ENCODE measurements at places on chromosomes 3 and 15.

DNA sequence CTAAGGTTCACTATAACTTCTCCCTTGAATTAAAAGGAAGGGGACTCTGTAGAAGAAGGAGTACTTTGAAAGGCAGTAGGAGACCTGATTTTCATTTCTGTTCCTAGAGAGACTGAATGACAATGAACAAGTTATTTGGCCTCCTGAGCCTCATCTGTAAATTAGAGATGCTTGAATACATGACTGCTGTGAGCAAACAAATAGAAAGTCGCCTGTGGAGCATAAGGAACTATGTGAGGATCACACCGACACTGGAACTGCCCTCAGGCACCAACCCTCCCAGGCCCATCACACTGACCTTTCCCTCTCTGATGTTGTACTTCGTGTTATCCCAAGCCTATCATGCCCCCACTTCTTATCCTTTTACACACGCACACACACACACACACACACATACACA, 48.6 kb downstream of the IMPG2 start:
- no peak for DNase-seq

DNA sequence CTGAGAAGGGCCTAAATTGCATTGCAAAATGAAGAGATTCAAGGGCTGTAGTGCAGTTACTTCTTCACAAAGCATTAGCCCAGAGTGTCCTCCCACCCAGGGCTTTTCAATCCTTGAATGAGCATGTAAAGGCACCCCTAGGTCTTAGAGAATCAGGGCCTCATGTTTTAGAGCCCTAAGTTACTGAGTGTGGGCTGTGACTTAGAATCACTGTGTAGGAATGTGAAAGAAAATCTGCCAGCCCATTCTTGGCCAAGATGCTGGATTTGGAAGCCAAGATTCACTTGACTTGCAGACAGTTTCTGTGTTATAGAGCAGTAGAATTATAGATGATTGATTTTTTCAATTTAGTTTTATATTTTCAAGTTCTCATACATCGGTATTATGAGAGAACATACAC, 153.2 kb downstream of the MYRIP start:
- no peak for DNase-seq

- DNase-seq, result no peak
These were observed 813.8 kb downstream of the TUSC7 start for GRCh38 chr3:117523418-117523817.

GRCh38 chr15:89893027-89893426, 767 bp downstream of the AP3S2 start:
- DNase-seq, result no peak

DNA sequence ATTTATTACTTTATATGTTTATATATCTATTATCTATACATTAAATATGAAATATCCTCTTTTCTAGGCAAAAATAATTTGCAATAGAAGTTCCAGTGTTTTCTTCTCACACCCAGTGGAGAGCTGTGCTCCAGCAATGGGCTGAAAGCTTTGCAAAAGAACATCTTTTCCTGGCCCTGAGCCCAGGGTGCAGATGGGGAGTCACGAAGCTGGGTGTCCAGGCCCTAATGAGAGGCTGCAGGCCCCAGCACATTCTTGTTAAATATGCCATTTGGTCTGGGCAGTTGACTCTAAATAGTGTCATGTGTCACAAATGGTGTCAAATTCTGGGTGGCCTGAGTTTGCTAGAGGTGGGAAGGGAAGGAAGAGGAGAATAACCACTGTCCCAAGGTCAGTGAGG, 5.7 kb downstream of the NTRK3 start:
- no peak for DNase-seq

DNA sequence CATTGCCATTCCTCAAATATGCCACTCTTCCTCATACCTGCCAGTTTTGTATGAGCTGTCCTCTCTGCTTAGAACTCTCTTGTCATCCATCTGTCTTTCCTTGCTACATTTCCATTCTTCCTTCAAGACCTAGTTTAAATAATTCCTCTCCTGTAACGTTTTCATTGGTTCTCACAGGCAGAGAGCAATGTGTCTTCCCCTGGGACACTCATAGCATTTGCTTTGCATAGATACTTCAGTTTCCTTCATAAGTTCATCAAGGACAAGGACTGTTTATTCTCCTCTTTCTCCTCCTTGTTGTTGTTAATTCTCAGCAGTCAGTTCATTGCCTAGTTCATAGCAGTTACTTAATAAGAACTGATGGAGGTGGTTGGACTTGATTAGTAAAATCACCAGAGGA, 10.5 kb downstream of the NR2C2 start:
- no peak for DNase-seq

GRCh38 chr3:172666181-172666872, 44.5 kb downstream of the NCEH1 start:
- DNase-seq, result no peak

DNA sequence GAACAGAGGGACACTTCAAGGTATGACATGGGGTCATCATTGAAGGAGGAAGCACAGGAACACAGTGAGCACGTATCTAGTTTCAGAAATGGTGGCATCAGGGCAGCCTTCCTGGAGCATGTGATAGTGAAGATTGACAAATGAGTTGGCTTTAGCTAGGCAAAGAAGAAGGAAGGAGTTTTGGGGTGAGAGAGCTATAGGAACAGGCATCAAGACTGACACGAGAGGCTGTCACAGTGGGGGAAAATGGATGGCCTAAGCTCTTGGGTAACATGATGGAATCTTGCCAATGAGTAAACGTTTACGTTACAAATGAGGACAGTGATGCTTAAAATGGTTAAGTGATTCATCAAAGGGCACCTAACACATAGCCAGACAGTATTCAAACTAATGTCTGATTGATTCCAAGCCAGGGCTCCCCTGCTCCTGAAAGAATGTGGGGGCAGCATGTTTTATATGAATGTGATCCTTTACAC, 23.1 kb upstream of the GPR171 start:
- no peak for DNase-seq

DNA sequence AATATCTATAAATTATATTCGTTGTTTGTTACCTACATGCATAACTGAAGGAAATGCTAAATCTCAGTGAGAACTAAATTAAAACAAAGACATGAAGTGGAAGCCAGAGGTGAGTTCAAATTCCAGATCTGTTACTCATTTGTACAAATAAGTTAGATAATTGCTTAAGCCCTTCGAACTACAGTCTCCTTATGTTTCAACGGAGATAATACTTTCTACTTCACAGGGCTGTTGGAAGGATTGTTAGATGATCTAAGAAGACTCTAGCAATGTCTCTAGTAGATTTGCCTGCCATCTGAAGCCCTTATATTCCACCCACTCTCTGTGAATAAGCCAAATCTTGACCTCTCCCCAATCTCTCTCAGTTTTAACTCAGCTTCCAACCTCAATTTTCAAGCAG, 125.8 kb downstream of the P2RY1 start:
- DNase-seq, result no peak

GRCh38 chr15:58203537-58203936, 65.4 kb downstream of the AQP9 start:
- DNase-seq, result no peak

GRCh38 chr15:68384451-68385239, 47.3 kb downstream of the ITGA11 start:
- no peak for DNase-seq

DNA sequence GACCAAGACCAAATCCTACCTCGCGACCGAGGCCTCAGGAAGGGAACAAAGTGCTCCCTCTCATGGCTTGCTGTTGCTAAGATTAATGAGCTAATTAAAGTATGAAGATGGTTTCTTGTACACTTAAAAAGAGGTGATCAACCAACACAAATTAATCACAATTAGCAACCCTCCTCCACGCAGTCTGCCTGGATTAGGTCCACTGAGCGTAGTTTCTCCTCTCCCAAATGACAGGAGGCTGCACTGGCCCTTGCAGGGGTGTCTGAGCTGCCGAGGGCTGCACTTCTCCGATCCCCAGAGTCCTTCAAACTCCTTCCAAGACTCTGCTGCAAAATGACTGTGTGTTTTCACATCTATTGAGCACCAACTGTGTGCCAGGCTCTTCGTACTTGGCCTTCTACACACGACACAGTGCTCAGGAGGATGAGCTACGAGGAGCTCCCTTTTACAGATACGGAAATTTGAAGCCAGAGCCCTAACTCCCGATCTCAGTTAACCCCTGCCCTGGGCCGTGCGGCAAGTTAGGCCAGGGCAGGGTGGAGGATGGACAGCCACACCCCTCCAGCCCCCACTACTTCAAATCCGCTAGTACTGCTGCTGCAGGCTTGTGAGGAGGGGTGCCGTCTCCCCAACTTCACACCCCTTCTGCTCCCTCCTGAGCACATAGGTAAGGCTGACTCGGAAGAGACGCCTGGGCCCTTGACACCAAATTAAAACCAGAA, 101.0 kb upstream of the LINGO1 start:
- DNase-seq, result no peak

- DNase-seq, result no peak
These were observed 118.1 kb downstream of the AGBL1 start for GRCh38 chr15:86197770-86198169.

- no peak for DNase-seq
These were observed 154.5 kb downstream of the FOXP1 start for GRCh38 chr3:71428841-71429596.

- no peak for DNase-seq
These were observed 12.6 kb downstream of the CCR5 start for GRCh38 chr3:46383211-46383950.

GRCh38 chr3:63986146-63986545, 37.1 kb downstream of the PSMD6 start:
- no peak for DNase-seq

- DNase-seq, result no peak
These were observed 23.6 kb upstream of the ALPK3 start for GRCh38 chr15:84793431-84794161.

DNA sequence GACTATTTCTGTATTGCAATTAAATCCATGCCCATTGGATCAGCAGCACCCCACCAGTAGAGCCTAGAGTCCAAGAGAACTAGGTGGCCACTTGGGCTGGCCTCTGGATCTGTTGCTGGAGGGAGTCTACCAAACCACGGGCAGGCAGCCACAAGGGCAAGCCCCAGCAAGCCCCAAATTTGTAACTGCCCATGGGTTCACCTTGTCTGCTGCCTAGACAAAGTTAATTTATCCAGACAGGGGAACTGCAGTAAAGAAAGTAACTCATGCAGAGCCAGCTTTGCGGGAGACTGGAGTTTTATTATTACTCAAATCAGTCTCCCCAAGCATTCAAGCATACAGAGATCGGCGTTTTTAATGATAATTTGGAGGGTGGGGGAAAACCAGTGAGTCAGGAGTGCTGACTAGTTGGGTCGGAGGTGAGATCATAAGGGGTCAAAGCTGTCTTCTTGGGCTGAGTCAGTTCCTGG, 74.0 kb upstream of the TERB2 start:
- no peak for DNase-seq

DNA sequence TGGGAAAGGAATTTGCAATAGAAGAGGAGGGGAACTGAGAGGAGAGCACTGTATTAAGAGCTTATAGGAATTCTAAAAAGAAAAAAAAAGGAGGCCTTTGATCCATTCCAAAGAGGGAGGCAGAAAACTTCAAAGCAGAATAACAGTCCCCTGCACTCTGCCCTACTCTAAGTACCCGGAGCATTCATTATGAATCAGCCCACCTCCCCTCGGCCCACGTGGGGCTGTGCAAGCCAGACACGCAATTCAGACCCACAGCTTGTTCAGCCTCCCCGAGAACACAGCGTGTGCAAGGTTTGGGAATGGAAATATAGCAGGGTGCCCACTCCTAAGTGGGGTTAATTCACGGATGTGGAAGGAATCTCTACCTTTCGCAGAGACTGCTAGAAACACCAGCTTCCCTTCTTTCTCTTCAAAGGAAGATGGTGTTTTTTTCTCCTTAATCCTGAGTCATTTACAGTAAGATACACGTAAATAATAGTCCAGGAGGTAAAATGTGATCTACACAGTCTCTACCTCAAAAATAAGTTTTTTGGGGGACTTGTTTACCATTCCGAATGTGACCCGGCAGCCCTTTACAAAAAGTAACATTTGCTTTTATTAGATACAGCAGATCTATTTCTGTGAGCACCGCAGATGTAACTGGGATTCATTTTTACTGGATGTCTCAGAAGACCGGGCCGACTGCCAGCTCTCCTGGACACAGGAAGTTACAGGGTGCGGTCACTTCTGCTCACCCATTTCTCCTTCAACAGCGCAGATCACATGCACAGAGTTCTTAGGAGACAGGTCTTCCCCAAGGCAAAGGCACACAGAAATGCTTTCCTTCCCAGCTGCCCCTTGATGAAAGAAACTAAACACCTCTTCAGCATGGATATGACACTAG, 768.5 kb upstream of the CFAP20DC start:
- DNase-seq, result no peak

DNA sequence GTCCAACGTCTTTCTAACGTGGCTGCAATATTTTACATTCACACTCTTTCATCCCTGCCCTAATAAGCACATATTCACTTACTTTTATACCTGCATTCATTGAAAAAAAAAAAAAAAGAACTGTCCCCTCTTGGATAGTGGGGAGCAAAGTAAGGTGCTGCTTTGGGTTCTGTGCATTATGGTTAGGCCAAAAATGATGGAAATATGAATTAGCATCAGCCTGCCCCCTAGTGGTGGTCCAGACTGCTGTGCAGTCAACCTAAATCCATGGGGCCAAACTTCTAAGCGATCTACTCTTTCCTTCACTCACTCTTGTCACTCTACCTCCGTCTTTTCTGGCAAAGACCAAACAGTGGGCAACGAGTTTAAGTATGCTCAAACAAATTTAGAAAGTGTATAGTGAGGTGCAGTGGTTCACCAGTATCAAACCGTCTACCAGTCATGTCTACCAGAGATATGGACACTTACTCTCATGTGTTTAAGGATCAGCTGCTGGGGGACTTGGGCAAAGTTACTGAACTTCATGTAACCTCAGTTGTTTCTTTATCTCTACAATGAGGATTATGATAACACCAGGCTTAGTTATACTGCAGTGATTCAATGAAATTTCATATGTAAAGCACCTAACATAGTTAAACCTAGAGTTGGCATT, 61.5 kb upstream of the GRM7 start:
- DNase-seq, result no peak

GRCh38 chr3:66098436-66098835, 59.7 kb upstream of the MAGI1 start:
- no peak for DNase-seq

GRCh38 chr15:26771578-26772153, 1.2 kb downstream of the GABRB3 start:
- DNase-seq, result no peak

DNA sequence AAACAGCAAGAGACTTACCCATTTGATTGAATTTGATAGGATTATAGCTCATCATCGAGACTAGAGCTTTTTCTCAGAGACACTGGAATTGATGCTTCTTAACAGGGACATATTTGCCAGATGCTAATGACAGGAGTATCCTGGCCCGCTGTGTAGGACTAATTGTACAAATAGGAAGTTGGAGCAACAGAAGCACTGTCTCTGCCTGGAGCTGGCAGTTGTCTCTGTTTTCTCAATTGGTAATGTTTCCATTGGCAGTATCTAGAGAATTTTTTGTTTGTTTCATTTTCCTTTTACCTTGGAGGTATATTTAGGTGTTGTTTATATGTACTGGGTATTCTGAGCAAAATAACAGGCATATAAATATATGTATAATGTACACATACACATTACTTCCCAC, 8.9 kb upstream of the PCOLCE2 start:
- DNase-seq, result no peak

- DNase-seq, result no peak
These were observed 30.5 kb upstream of the TNFSF10 start for GRCh38 chr3:172553526-172554252.
